ENCODE measurements at places on chromosomes 2 and 18. TPM values are rescaled to one million over a fixed set of nuclear protein-coding genes. Genes with fewer than 3 reads are reported as not detected.

Gene HTR2B
- not detected for total RNA-seq

Gene RAPGEF4
- total RNA-seq = not detected

DNA sequence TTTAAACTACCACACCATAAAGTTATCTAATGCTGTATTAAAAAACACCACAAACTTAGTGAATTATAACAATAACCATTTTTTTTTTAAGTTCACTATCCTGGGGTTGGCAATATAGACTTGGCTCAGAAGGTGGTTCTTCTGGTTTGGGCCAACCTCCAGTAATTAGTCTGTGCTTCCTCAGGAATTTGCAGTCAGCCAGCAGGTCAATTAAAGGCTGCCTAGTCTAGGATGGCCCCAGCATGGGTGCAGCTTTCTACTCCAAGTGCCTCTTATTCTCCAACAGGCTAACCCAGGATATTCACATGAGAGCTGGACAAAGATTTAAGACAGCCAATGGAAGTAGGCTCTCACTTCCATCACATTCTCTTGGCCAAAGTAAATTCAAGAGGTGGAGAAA, 379.1 kb upstream of the FIGN start:
- H3K27ac ChIP-seq = no peak overlapping the region
- no peak overlapping the region for H3K4me3 ChIP-seq
- no peaks in the 10 kb centered on the region for H3K27me3 ChIP-seq
- no peaks in the 10 kb centered on the region for H3K36me3 ChIP-seq
- H3K4me1 ChIP-seq = no peaks in the 10 kb centered on the region

DNA sequence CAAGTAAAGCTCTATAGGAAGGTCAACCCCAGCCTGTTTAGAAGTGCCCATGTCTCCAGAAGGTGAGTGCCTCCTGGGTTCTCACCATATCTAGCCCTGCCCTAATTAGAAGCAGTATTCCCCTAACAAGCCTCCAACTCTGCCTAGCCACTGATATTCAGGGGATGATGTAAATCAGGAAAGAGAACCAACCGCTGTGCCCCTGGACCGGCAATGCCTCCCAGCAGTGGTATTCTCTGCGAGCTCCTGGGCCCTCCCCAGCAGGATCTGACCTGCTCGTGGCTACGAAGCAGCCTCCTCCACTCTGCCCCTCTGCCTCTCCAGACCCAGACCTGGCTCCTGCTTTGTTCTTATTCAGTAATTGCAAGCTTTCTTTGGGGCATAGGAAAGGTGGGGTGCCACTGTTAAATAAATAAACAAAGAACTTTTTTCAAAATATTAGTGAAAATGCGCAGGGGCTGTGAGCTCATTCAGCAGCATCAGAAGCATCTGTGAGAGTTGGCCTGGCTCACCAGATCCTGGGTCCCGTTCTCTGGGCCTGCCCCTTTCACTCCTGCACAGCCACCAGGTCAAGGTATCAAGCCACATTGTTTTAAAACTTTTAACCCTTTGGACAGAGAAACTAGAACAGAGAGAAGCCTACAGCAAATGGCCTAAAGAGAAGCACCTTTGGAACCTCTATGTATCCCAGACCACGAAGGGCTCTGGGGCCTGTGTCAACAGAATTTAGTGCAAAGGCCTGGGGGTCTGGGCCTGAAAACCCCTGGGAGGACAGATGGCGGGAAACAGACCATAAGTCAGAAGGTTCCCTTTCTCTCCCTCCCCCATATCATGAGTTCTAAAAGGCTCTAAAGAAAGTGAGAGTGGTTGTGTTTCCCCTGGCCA, 11.9 kb downstream of the MREG start:
- H3K36me3 ChIP-seq = peaks cover 7% of the 10 kb centered on the region
- H3K27ac ChIP-seq = no peak overlapping the region
- no peaks in the 10 kb centered on the region for H3K27me3 ChIP-seq
- DNase-seq = no peak
- H3K4me1 ChIP-seq = peaks cover 28% of the 10 kb centered on the region

Gene SMAD7
- 12.3 TPM for total RNA-seq

DNA sequence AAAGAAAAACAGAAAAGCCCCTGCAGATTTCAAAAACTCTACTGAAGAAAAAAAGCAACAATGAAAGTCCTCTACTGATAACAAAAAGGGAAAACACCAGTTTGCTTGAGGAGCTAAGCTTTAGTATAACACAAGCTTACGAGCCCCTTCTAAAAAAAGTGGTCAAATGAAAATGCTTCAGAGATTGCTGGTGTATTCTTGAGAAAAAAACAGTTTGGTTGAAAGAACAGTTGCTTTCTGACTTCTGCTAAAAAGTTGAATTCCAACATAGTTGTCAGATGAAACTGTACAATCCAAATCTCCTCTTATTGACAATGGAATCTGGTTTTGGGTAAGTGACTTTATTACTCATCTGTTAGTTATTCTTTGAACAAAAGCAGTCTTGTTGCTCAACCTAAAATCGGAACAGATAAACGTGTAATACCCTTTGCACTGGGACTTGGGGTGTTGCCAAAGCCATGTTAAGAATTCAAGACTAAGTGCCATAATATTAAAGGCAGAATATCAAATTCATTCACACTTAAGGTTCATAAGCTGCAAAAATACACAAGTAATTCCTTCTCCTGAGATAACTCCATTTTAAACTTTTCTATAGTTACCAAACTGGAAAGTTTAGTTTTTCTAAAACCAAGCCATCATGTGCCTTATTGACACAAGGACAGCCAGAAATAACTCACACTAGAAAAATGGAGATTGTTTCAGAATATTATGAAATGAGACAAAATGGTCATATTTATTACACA, 45.3 kb upstream of the SPAG16 start:
- peaks cover 17% of the 10 kb centered on the region for H3K4me1 ChIP-seq
- H3K4me3 ChIP-seq = peak overlapping the region; percentile 52
- H3K36me3 ChIP-seq = no peaks in the 10 kb centered on the region
- peak; percentile 80 for DNase-seq
- H3K27ac ChIP-seq = peak overlapping the region; percentile 83

Gene PJVK
- 7.4 TPM for total RNA-seq

Gene ADRA2B
- not detected for total RNA-seq

DNA sequence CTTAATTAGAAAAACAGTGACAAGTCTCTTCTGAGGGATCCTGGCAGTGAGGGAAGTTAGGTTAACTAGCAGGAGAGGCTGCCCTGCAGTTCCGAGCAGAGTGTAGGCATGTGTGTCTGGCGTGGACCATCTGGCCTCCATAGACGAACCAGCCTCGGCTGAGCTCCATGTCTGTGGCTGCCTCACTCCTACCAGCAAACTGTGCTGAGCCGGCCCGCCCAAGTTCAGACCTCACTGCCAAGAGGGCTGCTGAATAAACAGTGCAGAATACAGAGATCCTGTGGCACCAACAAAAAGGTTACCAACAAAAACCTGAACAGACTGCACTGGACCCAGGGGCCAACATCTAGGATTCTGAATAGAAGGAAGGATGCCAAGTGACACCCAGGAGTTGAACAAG, 27.3 kb downstream of the INO80C start:
- H3K27me3 ChIP-seq = no peaks in the 10 kb centered on the region
- peaks cover 15% of the 10 kb centered on the region for H3K4me1 ChIP-seq
- no peak for DNase-seq
- H3K4me3 ChIP-seq = no peak overlapping the region

DNA sequence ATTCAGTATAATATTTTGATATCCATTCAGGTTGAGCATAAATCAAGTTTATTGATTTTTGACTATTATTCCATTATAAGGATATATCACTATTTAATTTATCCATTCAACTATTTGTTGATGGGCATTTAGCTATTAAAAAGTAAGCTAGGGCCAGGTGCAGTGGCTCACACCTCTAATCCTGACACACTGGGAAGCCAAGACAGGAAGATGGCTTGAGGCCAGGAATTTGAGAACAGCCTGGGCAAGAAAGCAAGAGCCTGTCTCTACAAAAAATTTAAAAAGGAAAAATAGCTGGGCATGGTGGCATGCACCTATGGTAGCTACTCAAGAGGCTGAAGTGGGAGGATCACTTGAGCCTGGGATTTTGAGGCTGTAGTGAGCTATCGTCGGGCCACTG, 183.5 kb downstream of the HNMT start:
- H3K4me3 ChIP-seq = no peak overlapping the region
- DNase-seq = peak; percentile 16
- peaks cover 6% of the 10 kb centered on the region for H3K36me3 ChIP-seq

DNA sequence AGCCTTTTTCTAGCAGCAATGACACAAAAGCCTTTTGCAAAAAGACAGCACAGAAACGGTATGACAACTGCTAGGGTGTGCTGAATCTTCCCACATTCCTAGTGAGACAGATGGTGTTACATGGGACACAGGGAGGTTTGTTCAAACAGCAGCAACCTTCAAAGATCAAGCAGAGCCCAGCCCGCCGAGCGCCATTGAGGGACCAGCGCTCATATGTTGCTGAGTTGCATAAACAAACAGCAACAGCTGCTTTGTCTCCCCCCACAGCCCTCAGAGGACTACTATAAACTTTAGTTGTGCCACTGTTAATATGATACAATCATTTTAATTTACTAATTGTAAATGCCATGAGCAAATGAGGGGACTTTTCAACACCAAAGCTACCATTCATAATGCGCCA, 117.7 kb downstream of the ZEB2 start:
- H3K4me3 ChIP-seq = no peak overlapping the region
- H3K36me3 ChIP-seq = peaks cover 61% of the 10 kb centered on the region
- peaks cover 6% of the 10 kb centered on the region for H3K4me1 ChIP-seq

- no peaks in the 10 kb centered on the region for H3K36me3 ChIP-seq
- no peaks in the 10 kb centered on the region for H3K27me3 ChIP-seq
- DNase-seq = no peak
- no peak overlapping the region for H3K27ac ChIP-seq
- no peaks in the 10 kb centered on the region for H3K4me1 ChIP-seq
Measured at GRCh38 chr2:51667679-51668078, 635.7 kb upstream of the NRXN1 start.

Gene AGXT
- total RNA-seq = not detected

GRCh38 chr2:180733330-180733729, 247.1 kb upstream of the UBE2E3 start:
- no peaks in the 10 kb centered on the region for H3K27me3 ChIP-seq
- no peaks in the 10 kb centered on the region for H3K36me3 ChIP-seq
- no peak overlapping the region for H3K4me3 ChIP-seq
- peak overlapping the region; percentile 10 for H3K27ac ChIP-seq

Gene THSD7B
- total RNA-seq = not detected

DNA sequence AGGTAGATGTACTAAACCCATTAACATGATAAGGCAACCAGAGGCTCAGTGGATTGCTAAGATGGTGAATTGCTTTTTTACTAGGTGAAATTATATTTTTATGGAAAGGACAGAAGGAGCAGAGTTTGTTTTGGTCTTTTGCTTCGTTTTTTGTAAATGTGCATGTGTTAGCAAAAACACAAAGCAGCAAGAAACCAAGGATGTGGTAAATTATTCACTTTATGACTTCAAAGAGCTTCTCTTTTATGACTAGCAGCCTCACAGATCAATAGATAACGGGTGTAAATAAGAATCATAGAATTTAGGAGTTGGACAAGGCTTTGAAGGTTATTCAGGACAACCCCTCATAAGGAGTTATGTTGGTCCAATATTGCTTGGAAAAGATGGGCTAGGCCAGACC, 615.0 kb downstream of the DPP10 start:
- no peaks in the 10 kb centered on the region for H3K27me3 ChIP-seq
- no peak for DNase-seq
- no peak overlapping the region for H3K27ac ChIP-seq
- H3K36me3 ChIP-seq = no peaks in the 10 kb centered on the region

DNA sequence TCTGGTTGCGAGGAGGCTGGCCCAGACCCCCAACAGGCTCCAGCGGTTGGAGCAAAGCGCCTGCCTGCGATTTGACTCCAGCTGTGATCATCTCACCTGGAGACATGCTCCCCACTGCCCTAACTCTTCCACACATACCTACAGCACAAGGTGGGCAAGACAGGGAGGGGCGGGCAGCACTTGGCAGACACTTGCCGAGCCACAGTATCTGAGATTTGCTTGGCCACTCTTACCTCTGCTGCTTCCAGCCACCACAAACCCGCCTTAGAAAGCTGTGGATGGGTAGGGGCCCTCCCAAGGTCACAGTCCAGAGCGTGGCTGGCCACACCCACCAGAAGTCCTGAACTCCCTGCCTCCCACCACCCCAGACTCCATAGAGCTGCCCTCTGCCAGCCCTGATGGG, 8.2 kb downstream of the CYP26B1 start:
- no peaks in the 10 kb centered on the region for H3K27me3 ChIP-seq
- H3K36me3 ChIP-seq = no peaks in the 10 kb centered on the region
- H3K27ac ChIP-seq = no peak overlapping the region
- H3K4me3 ChIP-seq = no peak overlapping the region
- H3K4me1 ChIP-seq = peaks cover 6% of the 10 kb centered on the region

DNA sequence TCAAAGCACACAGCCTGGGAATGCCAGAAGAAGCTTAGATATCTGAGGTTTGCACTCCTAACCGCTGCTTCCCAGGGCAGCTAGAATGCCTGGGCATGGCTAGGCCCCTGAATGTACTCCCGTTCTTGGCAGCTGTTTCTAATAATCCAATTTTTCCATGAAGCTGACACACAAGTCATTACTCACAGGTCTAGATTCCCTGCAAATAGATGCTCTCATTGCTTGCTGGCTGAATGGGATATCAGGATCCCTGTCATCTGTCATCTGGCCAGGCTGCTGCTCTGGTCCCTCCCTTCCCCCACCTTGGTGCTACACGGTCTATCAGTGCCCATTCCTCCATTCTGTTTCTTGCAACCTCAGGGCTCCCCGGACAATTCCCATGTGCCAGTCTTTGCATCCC, 40.7 kb upstream of the TEX51 start:
- DNase-seq = no peak
- no peaks in the 10 kb centered on the region for H3K36me3 ChIP-seq
- no peak overlapping the region for H3K27ac ChIP-seq
- H3K27me3 ChIP-seq = peaks cover 12% of the 10 kb centered on the region
- no peak overlapping the region for H3K4me3 ChIP-seq

Gene TRIM43
- total RNA-seq = not detected

DNA sequence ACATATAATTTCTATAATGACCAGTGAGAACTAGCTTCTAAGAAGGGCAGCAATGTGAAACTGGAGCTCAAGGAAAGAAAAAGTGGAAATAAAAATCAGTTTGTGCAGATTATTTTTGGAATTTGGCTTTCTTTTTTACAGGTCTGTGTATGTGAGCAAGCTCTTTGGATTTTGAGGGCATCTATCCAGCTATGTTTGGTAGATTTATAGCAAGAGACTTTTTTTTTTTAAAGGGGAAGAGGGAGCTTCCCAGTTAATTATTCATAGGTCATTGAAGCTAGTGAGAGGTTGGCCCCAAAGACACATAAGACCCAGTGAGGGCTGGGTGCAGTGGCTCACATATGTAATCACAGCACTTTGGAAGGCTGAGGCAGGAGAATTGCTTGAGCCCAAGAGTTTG, 24.0 kb upstream of the COLEC12 start:
- H3K27ac ChIP-seq = no peak overlapping the region
- H3K4me1 ChIP-seq = no peaks in the 10 kb centered on the region
- DNase-seq = no peak
- H3K27me3 ChIP-seq = no peaks in the 10 kb centered on the region
- no peak overlapping the region for H3K4me3 ChIP-seq
- peaks cover 7% of the 10 kb centered on the region for H3K36me3 ChIP-seq

Gene COL4A4
- 0.25 TPM for total RNA-seq

DNA sequence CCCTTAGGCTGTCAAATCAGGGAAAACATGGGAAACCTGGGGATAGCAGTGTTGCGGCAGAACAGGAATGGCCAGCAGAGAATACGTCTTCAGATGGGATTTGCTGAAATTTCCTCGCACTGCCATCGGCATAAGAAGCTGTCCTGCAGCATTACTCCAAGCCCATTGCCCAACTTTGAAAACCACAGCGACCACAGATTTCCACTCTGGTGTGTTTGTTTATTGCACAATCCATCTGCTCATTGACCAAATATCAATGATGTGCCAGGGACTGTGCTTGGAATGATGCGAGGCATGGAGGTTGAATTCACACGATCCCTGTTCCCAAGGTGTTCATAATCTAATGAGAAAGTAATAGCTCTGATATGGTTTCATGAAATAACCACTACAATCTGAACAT, 383.3 kb upstream of the MYT1L start:
- no peak overlapping the region for H3K27ac ChIP-seq
- H3K36me3 ChIP-seq = no peaks in the 10 kb centered on the region
- peaks cover 45% of the 10 kb centered on the region for H3K27me3 ChIP-seq
